ENCODE measurements at places on chromosomes 16 and 17.

DNA sequence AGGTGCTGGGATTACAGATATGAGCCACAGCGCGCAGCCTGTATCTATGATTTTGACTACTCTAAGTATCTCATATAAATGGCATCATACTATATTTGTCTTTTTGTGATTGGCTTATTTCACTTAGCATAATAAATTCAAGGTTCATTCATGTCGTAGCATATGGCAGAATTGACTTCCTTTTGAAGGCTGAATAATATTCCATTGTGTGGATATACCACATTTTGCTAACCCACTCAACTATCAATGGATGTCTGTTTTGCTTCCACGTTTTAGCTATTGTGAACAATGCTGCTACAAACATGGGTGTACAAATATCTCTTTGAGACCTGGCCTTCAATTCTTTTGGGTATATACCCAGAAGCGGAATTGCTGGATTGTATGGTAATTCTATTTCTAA, 10.1 kb downstream of the PLXDC1 start:
- DNase-seq = no peak

GRCh38 chr17:29388937-29389336, 1.2 kb upstream of the TAOK1 start:
- no peak for DNase-seq

GRCh38 chr16:75385507-75386152, 47.7 kb downstream of the CFDP1 start:
- DNase-seq = no peak

GRCh38 chr17:48961516-48962233, 6.7 kb downstream of the GIP start:
- no peak for DNase-seq

DNA sequence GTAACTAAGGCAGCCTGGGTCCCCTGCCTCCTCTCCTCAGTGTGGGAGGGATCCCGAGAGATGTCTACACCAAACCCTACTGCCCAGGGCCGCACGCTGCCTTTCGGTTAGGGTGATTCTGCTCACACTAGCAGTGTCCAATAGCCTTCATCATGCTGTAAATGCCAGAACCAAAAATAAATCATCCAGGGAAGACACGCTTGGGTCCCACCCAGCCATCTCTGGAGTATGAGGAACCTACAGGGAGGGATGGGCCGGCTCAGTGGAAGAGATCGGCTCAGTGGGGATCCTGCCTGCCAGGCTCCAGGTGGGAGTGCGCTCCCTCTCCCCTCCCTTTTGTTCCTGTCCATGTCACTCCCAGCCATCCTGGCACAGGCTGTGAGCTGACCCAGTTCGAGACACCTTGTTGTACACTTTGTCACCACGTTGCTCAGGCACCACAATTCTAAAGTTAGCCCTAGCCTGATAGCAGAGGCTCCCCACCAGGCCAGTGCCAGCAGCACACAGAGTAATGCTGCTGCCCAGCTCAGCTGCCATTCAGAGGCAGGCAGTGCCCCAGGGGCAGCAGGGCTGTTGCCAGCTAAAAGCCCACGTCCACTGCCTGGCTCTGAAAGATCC, 24.5 kb downstream of the PEMT start:
- DNase-seq = no peak

Measured in stimulated activated CD4-positive, alpha-beta T cell treated with anti-CD3 and anti-CD28 coated beads, TNF-alpha, amount 100 ng/mL, for 48 hours (primary cell).